CD8-positive, alpha-beta memory T cell (primary cell): ENCODE measurements at places on chromosomes 5 and 9. TPM values are rescaled to one million over a fixed set of nuclear protein-coding genes. Genes with fewer than 3 reads are reported as not detected.

- no peak for DNase-seq
These were observed 29.2 kb upstream of the IL31RA start for GRCh38 chr5:55821731-55822512.

DNA sequence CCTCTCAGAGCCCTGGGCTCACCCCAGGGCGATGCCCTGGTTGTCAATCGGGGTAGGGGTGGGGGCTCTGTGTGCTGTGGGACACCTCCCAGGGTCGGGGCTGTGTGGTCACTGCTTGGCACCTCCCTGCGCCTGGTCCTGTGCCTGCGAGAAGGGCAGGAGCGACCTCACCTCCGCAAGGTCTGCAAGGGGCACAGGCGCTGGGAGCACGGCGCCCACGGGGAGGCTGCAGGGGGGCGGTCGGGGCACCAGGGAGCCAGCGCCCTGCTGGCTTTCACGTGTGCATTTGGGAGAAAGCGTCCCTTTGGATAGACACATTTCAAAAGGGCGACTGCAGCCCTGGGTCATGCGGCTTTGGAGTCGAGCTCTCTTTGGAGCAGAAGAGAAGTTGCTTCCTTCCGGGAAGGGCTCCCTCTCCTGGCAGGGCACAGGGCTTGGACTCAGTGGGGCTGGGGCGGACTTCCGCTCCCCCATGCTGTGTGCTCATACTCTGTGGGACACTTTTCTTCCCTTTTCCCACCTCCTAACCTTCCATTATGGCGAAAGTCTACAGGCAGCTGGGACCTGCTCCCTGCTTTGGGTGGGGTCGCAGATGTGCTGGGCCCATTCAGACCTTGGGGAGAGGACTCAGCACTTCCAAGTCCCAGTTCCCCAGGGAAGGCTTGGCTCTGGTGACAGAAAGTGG, 52.9 kb upstream of the SLC28A3 start:
- DNase-seq, result no peak

- DNase-seq, result no peak
These were observed 14.1 kb downstream of the ERP44 start for GRCh38 chr9:100084734-100085133.

The TAF1L gene
- not detected for total RNA-seq

The F2RL1 gene
- 1.8 TPM for total RNA-seq

The SHOC1 gene
- total RNA-seq, result not detected

The ADAMTS2 gene
- total RNA-seq, result not detected

The ARID3C gene
- total RNA-seq, result 0.22 TPM
